Lung microvascular endothelial cell (primary cell): ENCODE measurements at places on chromosomes 2 and 18. TPM values are rescaled to one million over a fixed set of nuclear protein-coding genes. Genes with fewer than 3 reads are reported as not detected.

- no peak for DNase-seq
Observed at GRCh38 chr18:30985753-30986152, 56.8 kb downstream of the DSC3 start.

GRCh38 chr2:223602972-223603371 is 811 bp upstream of the SCG2 start:
- DNase-seq: peak; percentile 51

DNA sequence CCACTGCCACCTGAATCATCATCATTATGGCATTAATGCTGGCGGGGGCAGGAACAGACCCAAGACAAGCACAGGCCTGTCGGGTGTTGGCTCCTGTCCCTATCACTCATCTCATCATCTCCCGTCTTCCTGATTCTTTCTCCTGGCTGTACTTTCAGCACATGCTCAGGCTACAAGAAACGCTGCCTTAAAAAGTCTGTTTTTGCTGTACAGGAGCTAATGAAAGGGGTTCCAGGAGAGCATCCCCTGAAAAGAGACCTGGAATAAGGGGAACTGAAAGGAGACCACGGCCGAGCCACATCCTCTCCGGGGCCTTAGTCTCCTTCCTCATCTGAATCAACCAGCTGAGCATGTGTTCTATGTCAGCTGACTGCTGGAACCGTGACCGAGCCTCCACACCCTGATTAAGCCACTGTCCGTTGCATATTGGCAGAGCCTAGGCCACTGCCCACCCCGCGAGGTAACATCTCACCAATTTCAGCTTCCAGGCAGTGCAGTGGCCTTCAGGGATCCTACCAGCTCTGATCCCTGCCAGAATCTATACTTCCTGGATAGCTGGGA is 62.6 kb downstream of the DNMT3A start:
- DNase-seq: peak; percentile 18

The KCNG2 gene
- 0.44 and 1.4 TPM in 2 replicates for total RNA-seq

The PPP4R3B gene
- total RNA-seq: 28.5 and 36.3 TPM in 2 replicates

DNA sequence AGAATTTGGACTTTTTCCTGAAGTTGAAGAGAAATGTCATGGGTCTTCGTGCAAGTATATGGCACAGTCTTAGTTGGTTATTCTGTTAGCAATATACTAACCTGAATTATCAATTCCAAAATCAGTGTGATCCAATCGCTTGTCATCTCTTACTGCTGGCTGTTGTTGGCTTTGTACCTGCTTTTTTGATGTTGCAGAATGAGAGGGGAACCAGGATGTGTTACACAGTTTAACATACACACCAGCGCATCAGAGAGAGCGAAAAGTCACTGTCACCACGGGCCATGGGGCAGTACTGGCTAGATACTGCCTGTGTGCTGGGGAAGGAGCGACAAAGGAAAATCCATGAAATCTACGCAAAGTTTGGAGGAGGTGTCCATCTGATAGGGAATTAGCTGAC is 59.3 kb upstream of the SPP2 start:
- no peak for DNase-seq

The KCNF1 gene
- total RNA-seq: 3.5 and 4.0 TPM in 2 replicates
